NCI-H226 (cell line): ENCODE measurements at places on chromosomes 13 and 19.

DNA sequence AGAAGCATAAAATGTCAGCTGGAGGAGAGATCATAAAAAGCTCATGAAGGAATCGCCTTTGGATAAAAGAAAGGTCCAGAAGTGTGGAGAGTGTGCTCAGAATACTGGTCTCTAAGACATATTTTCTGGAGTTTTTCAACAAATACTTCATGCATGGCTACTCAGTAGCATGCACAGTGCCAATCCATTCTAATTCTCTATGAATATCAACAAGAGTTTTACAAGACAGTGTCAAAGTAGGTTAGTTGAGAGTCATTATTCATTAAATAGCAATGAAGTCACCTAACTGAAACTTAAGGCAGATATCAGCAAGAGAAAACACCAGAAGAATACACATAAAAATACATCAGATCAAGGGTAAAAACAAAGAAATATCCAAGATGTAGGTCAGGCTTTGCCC is 1243.2 kb upstream of the SLC10A2 start:
- DNase-seq, result no peak

DNA sequence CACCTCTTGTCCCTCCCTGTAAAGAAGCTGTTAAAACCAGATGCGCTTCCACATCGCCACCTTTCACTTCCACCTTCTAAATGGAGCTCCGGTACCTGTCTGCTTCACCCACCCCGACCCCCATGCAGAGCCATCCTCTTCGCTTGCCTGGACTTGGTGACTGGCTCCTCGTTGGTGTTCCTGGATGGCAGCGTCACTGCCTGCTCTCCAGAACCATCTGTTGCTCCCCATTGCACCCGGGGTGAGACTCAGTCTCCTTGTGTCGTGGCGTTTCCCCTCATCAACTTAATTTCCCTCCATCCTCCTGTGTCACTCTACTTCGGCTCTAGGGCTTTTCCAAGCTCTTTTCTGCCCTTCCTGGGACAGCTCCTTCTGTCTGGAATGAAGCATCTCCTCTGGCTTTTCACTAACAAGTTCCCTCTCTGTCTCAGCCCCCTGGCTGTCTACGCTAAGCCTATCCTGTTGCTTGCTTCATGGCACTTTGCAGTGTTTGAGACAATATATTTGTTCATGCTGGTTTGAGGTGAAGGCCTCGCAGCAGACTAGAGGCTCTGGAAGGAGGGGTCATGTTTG is 10.3 kb downstream of the CEBPG start:
- no peak for DNase-seq

DNA sequence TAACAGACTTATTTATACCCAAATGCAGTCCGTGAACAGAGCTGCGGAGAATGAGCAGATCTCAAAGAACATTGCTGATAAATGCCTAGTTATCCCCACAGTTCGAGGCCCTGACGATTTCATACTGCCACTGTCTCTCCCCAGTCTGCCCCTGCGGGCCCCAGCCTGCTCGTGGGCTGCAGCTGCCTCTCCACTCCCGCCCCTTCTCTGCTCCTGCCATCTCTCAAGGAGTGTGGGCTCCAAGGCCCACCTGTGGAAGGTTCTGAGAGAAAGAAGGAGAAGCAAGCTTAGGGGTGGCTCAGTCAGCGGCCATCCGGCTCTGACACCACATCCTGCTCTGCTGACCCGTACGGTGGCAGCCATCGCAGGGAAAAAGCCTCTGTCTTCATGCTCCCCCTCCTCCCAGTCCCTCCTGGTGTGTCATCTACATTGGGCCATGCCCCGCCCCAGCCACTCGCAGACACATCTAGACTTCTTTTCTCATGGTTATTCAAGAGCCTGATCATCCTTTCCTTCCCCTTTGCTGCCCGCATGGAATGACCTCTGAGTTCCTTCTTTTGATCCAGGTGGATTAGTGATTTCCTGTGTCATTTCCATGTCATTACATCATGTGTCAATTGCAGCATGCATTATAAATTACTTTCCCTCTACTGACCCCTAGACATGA is 52.0 kb downstream of the EPS15L1 start:
- DNase-seq, result no peak

DNA sequence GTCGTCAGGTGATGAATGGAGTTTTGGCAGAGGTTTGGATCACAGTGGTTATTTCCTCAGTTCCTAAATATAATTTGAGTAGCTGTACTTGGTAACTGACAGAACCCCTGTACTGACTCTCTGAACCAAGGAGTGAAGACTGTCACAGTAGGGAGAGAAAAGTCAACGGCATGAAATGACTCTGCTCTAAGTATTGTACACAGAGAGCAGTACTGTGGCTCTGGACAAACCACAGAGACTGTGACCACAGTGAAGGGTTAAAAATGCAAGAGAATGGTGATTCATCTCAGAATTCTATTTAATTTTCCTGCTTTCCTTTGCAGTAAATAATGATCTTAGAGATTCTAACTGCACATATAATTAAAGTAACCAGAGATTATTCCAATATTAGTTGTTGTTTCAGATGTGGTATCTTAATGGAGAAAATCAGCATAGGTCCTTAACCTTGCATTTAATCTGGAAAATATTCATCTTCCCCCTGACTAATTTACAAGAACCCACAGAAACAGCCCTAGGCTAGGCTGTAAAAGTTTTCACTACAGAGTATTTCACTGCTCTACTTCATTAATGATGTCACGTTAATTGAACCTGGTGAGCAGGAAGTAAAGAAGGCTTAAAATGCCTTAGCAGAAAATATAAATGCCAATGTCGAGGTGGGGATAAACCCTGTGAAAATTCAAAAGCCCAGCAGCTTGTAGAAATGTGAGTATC is 221.9 kb downstream of the LIG4 start:
- DNase-seq, result no peak

DNA sequence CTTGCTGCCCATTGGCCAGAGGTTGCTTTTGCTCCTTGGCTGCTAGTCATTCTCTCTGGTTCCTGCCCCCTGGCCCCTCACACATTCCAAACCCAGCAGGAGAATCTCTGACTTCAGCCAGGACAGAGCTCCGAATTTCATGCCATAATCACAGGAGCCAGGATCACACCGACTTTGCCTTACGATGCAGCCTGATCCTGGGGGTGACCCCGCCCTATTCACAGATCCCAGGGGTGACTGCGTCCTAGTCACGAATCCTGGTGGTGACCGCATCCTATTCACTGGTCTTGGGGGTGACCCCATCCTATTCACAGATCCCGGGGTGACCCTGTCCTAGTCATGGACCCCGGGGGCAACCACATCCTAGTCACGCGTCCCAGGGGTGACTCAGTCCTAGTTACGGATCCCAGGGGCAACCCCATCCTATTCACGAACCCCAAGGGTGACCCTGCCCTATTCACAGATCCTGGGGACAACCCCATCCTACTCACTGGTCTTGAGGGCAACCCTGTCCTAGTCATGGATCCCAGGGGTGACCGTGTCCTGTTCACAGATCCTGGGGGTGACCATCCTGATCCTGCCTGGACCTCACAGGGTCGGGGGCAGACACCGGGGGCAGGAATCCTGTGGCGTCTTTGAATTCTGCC is 7.4 kb upstream of the TEX29 start:
- DNase-seq, result no peak

- DNase-seq, result no peak
Observed at GRCh38 chr13:21012211-21012610, 49.2 kb downstream of the LATS2 start.

- no peak for DNase-seq
Observed at GRCh38 chr13:44120849-44121755, 241.4 kb downstream of the LACC1 start.

DNA sequence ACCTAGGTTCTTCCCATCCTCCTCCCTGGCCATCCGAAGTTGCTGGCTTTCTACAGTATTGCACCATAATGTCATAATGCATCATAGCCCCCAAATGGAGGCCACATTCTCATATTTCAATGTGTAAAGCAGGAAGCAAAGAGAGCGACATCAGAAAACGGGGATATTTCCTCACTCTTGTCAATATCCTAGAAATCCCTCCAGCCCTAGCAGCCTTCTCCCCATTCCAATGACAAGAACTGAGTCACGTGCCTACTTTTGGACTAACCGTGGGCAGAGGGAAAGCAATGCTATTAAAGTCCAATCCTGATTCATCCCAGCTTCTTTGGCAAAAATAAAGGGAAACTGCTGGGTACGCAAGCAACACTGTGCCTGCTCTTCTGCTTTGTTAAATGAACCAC is 4.3 kb upstream of the RAP2A start:
- no peak for DNase-seq

DNA sequence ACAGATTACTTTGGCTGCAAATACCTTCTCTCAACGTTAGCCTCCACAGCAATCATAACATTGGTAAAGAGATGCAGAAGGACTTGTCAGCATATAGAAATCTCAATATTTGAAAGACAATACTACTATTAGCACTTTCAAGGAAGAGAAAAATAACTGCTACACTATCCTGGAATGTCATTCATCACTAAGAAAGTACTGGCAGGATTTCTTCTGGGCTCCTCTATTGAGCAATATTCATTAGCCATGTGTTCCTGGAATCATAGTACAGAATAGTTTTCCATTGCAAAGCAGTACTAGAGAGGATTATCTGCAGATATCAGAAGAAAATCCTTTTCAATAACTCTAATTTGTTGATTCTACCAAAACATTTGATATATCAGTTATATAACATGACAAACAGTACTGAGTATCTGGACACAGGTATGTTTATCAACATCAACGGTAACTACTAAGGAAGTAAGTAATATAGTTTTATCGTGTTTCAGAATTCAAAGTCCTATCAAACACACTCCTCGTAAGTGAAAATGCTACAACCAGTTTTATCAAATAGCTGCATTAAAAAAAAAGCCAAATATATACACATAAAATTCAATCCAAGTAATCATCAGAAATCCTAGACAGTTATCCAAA is 27.3 kb downstream of the INTS6 start:
- DNase-seq, result no peak

DNA sequence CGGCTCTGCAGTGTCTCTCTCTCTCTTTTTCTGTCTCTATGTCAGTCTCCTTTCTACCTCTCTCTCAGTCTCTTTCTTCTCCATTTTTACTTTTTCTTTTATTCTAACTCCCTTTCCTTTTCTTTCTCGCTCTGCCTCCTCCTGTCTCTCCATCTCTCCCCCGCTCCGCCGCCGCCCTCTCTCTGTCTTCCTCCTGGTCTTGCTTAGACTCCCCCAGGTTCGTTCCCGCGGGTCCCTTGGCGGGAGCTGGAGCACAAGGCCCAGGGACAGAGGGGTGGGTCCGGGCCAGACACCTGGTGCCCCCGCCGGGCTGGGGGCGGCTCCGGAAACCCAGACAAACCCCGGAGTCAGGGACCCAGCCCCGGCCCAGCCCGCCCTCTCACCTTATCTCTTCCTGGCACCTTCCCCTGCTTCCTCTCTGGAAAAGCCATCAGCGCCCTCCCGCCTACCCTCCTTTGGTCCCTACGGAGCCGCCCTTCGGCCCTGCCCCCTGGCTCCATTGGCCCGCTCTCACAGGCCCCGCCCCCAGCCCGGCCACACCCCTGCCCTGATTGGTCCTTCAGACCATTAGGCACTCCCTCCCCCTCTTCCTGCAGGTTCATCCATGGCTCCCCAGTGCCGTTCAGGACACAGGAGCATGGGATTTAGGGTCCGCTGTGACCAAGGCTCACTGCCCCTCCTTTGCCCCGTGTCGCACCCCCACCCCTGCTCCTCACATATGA is 15.4 kb upstream of the NOP53 start:
- peak; percentile 93 for DNase-seq

DNA sequence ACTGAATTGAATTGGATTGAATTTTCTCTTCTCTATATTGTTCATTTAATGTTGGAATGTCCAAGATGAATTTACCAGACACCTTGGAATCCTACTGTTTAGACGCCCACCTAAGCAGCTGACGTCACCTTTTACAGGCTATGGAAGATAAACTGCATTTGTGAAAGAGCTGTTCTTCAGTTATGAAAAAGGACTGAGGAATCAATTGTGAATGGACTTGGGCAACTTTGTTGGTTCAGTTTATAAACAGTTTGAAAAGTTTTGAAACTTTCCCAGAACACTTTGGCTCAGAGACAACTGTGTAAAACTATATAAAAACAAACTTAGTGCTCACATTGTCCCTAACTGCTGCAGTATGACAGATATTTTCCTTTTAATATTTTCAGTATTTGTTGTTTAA is 590.8 kb upstream of the SPRY2 start:
- DNase-seq, result no peak

DNA sequence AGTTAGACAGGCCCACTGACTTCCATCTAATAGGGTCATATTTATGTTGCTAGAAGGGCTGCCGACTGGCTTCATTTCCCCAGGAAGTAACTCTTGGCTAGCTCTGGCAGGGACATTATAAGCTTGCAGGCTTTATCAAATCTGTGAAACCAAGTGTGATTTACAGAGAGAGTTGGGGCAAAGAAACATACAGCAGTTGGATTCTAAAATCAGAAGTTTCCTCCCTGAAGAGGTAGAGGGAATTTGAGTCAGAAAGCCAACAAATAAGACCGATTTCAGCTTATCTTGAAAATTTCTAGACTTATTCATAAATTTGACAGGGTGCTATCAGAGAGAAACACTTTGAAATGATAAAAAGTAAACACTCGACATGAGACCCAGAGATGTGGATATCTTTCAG is 407.8 kb downstream of the OLFM4 start:
- DNase-seq, result no peak

DNA sequence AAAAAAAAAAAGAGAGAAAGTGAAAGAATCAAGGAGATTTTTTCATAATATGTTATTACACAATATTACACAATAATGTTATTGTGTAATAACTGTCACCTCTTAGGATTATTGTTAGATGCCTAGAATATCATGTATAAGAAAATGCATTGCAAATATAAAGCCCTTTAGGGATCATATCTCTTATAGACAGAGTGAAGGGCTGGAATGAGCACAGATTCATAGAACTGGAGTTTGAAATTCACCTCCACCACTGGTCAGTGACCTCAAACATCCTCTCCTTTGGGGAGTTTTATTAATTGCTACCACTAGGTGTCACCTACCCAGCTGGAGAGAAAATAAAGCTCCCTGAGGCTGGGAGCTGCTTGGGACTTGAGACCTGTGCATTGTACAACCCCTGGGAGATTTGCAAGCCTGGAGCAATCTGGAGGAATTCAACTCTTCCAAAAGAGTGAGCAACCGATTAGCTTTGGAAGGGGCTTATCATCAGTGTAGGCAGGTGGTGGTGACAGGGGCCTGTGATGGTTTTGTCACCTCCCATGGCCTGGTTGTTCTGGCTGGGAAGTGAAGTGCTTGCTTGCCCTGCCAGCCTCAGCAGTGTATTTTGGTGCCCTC is 30.3 kb upstream of the FRY start:
- peak; percentile 13 for DNase-seq

GRCh38 chr19:5557691-5558090 is 10.1 kb downstream of the TINCR start:
- no peak for DNase-seq

- DNase-seq, result no peak
Observed at GRCh38 chr13:21243045-21243897, 66.8 kb downstream of the MRPL57 start.

- peak; percentile 80 for DNase-seq
Observed at GRCh38 chr13:75547917-75548316, 1.7 kb upstream of the UCHL3 start.

- DNase-seq, result no peak
Observed at GRCh38 chr13:21461131-21461530, 2.0 kb upstream of the ZDHHC20 start.

GRCh38 chr19:44344255-44344654 is 12.2 kb downstream of the ZNF112 start:
- DNase-seq, result no peak

GRCh38 chr19:16542045-16542909 is at the start of gene CHERP:
TSS of gene CHERP (minus strand) at chr19:16542437. CDS start at chr19:16542378, 59 bp downstream.
- DNase-seq, result peak; percentile 95
